Activated gamma-delta T cell (primary cell): ENCODE measurements at places on chromosomes 4 and X.

GRCh38 chr4:52946855-52947254 lies 84.7 kb downstream of the RASL11B start:
- DNase-seq, result no peak

DNA sequence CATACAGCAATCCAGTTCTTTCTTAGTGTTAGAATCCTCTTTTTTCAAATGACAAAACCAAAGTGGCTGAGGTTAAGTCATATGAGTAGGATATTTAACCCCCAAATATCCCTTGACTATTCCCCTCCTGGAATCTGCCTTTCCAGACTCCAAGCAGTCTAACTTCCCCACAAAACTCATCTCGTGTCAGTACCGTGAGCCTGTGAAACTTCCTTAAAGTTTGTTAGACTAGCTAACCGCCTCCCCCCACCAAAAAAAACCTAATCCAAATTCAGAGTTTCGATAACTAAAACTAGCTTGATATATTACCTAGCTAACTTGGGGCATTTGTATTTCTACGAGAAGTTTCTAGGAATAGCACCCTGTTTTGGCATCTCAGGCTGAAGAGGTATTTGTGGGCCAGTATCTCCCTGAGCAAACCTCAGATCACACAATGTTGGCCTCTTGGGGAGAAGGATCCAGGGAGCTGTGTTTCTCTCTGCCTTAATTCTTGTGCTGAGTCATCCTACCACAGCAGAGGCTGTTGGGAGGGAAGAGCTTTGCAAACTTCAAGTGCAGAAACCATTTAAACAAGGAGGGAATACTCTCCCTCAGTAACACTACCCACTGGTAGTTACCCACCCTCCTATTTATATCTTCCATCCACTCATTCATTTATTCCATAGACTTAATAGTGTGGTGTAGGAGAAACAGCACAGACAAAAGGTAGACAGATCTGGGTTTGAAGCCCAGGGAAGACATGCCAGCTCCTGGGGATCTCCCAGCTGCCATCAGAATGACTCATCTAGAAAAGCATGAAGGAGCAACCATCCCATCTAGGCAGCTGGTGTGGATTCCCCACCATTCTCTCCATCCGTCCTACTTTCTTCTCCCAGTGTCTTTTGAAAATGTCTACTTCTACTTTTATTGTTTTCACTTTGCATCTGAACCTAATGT lies 39.3 kb upstream of the TXK start:
- no peak for DNase-seq

- no peak for DNase-seq
Measured at GRCh38 chr4:86927843-86928395, 6.9 kb upstream of the AFF1 start.

GRCh38 chr4:17512973-17513665 lies 1.2 kb upstream of the QDPR start:
- no peak for DNase-seq

- no peak for DNase-seq
Measured at GRCh38 chrX:48663241-48663640, 20.4 kb upstream of the WAS start.

DNA sequence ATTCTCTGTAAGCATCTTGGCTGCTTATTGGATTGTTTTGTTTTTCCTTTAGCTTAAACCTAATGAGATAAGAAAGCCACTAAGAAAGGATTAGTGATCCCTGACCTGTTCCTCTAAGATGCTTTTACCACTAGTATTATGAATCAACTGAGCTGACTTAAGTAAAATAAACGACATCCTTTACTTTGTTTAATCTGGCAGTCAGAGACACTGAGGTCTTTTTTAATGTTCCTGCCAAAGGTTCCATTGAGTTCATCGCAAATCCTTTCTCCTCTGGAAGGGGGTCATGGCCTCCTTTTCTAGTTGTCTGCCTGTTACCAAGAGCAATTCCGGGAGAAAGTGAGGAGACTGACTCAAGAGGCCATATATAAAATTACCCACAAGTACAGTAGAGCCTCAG lies 1038.3 kb upstream of the SLIT2 start:
- no peak for DNase-seq

DNA sequence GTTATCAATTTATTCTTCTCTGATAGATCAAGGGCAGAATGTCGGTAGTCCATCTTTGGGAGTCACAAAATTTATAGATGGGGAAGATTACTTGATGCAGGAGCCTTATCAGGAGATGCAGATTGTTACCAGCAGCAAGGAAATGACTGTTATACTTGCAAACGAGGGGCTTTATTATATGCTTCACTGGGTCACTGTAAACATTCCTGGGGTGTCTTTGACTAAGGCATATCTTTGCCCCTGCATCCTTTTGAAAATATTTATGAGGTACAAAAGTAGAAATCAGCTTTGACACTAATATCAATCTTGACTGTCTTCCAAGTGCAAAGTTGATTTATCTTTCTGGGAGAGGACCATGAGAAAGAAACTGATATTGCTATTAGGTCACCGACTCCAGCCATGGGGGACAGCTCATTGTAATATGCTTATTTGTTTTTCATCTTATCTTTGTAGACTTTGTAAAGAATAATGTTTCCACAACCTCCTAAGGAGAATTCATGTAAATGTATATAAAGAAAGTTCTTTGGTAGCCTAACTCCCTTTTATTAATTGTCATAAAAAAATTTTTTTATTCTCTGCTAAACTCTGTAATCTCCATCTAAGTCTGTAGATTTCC lies 177.3 kb upstream of the EMCN start:
- DNase-seq, result no peak

GRCh38 chr4:73573794-73574528 lies 46.3 kb downstream of the RASSF6 start:
- no peak for DNase-seq

- DNase-seq, result no peak
Measured at GRCh38 chr4:98341309-98341708, 80.1 kb downstream of the RAP1GDS1 start.

DNA sequence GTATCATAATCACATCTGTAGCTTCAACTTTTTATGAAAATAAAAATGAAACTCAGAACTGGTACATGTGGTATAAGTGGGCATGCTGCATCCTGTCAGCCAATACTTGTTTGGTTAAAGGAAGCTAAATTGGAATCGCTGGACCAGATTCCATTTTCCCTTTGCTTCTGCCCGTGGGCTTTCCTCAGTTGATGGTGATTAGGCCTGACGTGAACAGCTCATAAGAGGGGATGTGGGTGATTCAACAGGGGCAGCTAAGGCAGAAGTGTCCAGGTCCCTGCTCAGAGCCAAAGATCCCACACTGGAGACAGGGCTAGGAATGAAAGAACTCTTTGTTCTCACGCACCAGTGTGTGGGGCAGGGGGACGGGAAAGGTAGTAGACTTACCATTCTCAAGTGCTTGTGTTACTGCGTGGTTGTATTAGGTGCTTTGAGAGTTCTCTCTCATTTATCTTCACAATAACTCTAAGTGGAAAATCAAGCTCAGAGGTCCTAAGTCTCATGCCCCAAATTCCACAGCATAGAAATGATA lies 63.2 kb upstream of the GUCY1A1 start:
- no peak for DNase-seq

GRCh38 chrX:45783002-45783401 lies 582.3 kb upstream of the DIPK2B start:
- no peak for DNase-seq

GRCh38 chrX:39528161-39528916 lies 569.4 kb downstream of the BCOR start:
- DNase-seq, result no peak

DNA sequence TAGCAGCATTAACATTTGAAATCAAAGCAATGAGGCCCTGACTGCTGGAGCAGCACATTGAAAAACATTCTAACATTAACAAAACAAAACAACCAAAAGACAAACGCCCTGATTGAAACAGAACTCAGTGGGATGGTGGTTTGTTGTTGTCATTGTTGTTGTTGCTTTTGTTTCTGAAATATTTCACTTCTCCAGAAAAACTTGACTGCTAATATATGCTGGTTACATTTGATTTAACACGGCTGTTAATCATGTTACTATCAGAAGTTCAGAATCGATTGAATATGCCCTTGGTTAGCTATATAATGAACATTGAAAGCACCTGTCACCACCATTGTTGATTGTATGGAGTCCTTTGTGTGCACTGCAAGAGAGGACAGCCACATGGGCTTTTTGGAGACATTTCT lies 790.4 kb upstream of the GALNTL6 start:
- no peak for DNase-seq

- DNase-seq, result no peak
Measured at GRCh38 chrX:115591856-115592842, 31.2 kb downstream of the PLS3 start.

DNA sequence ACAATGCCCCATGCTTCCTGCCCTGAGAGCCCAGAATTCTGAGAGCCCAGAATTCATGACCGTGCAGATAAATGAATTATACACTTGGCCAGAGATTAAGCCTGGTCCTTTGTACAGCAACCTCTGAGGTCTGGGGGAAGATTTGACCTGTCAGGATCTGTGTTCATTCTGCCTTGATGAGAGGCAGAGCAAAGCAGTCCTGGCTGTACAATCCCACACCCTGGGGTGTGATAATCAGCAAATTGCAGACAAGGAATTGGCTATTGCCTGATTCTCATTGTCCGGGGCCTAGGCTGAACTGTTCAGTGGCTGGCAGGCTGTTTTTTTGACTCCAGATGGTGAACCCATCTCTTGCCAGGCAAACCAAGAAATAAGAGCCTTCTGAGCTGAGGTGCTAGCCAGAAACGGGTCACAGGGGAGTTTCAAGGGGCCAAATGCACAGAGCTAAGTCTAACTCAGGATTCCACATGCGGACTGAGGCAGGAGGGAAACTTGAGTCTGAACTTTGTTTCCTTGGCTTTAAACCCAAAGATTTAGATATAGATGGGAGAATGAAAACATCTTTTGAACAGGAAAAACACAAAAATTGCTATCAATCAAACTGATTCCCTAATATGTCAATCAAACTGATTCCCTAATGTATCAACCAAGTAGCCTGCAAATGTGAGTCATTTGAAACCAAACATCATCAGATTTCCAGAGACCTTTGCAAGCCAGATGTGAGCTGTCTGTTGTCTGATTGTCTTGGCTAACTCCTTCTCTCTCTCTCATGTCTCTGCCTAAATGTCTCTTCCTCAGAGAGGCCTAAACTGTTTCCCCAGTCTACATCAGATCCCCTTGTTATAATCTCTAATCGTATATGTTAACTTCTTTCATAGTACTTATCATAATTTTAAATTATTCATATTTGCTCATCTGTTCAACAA lies 159.3 kb downstream of the ATG4A start:
- DNase-seq, result no peak

DNA sequence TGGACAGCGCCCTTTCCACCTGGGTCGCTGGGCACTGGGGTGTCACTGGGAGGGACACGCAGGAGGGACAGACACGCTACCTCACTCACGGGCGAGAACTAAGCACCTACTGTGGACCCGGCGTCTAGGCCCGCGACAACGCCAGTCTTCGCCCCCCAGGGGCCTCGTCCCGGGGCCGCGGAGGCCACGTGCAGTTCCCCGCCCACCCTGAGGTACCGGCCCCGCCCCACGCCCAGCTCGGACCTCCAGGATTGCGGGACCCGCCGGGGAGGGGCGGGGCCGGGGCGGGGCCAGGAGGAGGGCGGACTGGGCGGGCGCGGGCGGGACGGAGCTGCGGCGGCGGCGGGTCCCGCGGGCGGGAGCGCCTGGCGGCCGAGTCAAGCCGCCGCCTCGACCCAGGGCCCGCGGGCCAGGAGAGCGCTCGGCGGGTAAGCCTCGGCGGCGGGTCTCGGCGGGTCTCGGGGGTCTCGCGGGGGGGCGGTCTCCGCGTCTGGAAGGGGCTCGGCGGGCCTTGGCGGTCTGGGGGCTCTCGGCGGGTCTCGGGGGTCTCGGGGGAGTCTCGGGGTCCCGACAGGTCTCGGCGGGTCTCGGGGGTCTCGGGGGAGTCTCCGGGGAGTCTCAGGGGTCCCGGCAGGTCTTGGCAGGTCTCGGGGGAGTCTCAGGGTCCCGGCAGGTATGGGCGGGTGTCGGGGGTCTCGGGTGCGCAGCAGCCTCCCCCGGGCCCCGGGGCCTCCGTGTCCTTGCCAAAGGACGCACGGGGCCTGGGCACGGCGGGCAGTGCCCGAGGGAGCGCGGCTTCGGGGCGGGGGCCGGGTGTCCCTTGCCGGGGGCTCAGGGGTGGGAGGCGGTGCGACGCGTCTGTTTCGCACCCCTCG lies at the start of gene SH3BP2:
SH3BP2 (plus strand) TSS at position 375 of the 875 bp plus-strand sequence. CDS start 27,533 bp downstream, outside the sequence.
- peak; percentile 60 for DNase-seq

- DNase-seq, result no peak
Measured at GRCh38 chrX:530726-531610, 99.6 kb upstream of the SHOX start.

- DNase-seq, result no peak
Measured at GRCh38 chr4:174358410-174358809, 74.7 kb downstream of the CEP44 start.

- DNase-seq, result no peak
Measured at GRCh38 chrX:85897362-85898126, 149.8 kb downstream of the CHM start.

DNA sequence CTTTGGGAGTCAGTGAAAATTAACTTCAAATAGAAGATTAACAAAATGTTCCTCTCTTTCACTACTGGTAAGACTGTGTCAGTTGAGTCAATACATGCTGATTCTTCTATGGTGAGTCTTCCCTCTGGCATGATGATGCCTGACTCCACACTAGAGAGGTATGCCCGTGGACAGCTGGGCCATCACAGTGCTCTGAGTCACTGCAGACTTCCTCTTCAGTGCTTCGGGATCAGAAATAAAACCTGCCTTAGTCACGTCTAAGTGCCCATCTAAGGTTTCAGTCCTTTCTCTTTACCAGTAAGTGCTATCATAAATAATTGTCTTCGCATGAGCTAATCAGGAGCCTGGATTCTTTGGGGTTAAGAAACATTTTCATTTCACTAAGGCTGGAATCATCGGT lies 1.6 kb upstream of the ASB5 start:
- no peak for DNase-seq

GRCh38 chrX:23317799-23318724 lies 16.6 kb upstream of the PTCHD1 start:
- DNase-seq, result no peak

GRCh38 chr4:99817309-99817890 lies 773 bp downstream of the DAPP1 start:
- DNase-seq, result no peak

GRCh38 chr4:5079581-5079980 lies 28.3 kb downstream of the STK32B start:
- DNase-seq, result no peak

- DNase-seq, result no peak
Measured at GRCh38 chrX:138008281-138008680, 442.4 kb downstream of the ZIC3 start.

- DNase-seq, result no peak
Measured at GRCh38 chr4:55783584-55783983, 36.0 kb upstream of the EXOC1L start.

- DNase-seq, result no peak
Measured at GRCh38 chrX:24859211-24859841, 156.4 kb downstream of the ARX start.

- DNase-seq, result no peak
Measured at GRCh38 chrX:64093761-64094160, 111.7 kb downstream of the AMER1 start.

- DNase-seq, result no peak
Measured at GRCh38 chr4:62601737-62602136, 1401.6 kb downstream of the ADGRL3 start.

DNA sequence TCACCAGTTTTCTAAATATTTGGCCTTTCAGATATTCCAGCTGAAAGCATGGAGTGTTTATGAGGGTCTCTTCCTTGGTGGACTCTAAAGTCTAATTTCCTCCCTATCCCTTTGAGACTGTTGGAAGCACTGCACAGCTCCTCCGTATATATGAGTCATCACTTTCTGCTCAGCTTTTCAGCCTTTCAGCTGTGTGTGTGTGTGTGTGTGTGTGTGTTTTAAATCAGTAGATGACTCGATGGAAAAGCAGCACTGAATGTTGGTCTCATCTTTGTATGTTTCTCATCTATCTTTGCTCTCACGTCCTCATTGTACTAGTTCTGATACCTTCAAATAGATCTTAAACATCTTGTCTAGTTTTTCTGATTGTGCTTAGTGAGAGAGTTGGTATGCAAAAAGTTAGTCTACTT lies 81.6 kb downstream of the ZFX start:
- no peak for DNase-seq
